ENCODE measurements at places on chromosomes 7 and 10. TPM values are rescaled to one million over a fixed set of nuclear protein-coding genes. Genes with fewer than 3 reads are reported as not detected.

DNA sequence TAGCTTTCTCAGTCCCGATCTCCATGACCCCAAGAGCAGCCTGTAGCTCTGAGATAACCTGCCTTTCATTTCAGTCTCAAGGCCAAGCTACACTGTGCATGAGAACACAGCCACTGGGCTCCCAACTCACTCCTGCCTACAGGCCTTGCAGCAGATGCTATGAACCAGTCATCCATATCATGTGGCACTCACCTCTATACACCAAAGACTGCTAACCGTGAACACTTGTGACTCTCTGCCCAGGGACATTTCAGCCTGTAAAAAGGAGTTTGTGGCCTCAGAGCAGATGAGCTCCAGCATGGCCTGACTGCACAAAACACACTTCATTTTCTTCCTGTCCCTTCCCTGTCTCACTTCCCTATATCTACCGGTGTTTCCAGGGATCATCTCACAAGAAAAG is 56.9 kb upstream of the NPY start:
- H3K4me1 ChIP-seq, result no peaks in the 10 kb centered on the region
- H3K27ac ChIP-seq, result no peak overlapping the region
- DNase-seq, result no peak
- no peak overlapping the region for H3K4me3 ChIP-seq

The LRRD1 gene
- total RNA-seq, result not detected

- H3K27ac ChIP-seq, result no peak overlapping the region
- no peaks in the 10 kb centered on the region for H3K36me3 ChIP-seq
- H3K4me3 ChIP-seq, result peak overlapping the region; percentile 79
- peak; percentile 78 for DNase-seq
- H3K27me3 ChIP-seq, result no peaks in the 10 kb centered on the region
- H3K4me1 ChIP-seq, result no peaks in the 10 kb centered on the region
These were observed 569 bp downstream of the ZNF316 start for GRCh38 chr7:6637544-6638229.

The CTBP2 gene
- 53.2 TPM for total RNA-seq

GRCh38 chr10:71042216-71042615 is 153.9 kb upstream of the PCBD1 start:
- no peak overlapping the region for H3K27ac ChIP-seq
- H3K27me3 ChIP-seq, result no peaks in the 10 kb centered on the region
- H3K36me3 ChIP-seq, result no peaks in the 10 kb centered on the region
- no peak for DNase-seq
- H3K4me1 ChIP-seq, result no peaks in the 10 kb centered on the region

The SEMA4G gene
- 20.1 TPM for total RNA-seq

The PRKG1 gene
- total RNA-seq, result 2.7 TPM

DNA sequence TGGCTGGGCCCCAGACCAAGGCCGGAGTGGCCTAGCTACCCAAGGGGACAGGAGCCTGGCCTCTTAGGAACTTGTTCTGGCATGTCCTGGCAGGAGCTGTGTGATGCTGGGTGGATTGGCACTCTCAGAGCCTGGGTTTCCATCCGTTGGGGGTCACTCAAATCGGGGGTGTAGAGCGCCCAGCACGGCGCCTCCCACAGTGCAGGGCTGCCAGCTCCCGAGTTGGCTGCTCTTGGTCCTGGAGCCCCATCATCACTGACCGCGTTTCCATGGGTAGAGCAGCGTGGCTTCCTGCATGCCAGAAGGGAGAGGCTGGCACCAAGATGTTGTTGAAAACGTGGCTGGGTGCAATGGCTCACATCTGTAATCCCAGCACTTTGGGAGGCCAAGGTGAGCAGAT is 70.3 kb downstream of the UNCX start:
- DNase-seq, result no peak
- no peaks in the 10 kb centered on the region for H3K36me3 ChIP-seq
- H3K4me3 ChIP-seq, result no peak overlapping the region
- no peaks in the 10 kb centered on the region for H3K27me3 ChIP-seq
- H3K27ac ChIP-seq, result no peak overlapping the region
